AG08396 (cell line): ENCODE measurements at places on chromosomes 16 and 17.

- no peak for DNase-seq
Observed at GRCh38 chr16:4366016-4366415, 5.6 kb upstream of the VASN start.

DNA sequence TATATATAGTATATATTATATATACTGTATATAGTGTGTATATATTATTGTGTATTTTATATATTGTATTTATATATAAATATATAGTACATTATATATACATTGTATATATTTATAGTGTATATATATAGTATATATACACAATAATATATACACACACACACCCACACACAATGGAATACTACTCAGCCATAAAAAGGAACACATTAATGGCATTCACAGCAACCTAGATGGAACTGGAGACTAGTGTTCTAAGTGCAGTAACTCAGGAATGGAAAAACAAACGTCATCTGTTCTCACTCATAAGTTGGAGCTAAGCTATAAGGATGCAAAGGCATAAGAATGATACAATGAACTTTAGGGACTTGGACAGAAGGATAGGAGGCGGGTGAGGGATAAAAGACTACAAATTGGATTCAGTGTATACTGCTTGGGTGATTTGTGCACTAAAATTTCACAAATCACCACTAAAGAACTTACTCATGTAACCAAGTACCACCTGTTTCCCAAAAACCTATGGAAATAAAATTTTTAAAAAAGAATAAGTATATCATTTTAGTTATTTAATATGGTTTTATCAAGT, 201.9 kb upstream of the CDH11 start:
- DNase-seq, result no peak

- DNase-seq, result no peak
Observed at GRCh38 chr17:63760771-63761539, 12.4 kb downstream of the CCDC47 start.

GRCh38 chr17:29674281-29674680, 51.6 kb upstream of the CORO6 start:
- DNase-seq, result no peak

DNA sequence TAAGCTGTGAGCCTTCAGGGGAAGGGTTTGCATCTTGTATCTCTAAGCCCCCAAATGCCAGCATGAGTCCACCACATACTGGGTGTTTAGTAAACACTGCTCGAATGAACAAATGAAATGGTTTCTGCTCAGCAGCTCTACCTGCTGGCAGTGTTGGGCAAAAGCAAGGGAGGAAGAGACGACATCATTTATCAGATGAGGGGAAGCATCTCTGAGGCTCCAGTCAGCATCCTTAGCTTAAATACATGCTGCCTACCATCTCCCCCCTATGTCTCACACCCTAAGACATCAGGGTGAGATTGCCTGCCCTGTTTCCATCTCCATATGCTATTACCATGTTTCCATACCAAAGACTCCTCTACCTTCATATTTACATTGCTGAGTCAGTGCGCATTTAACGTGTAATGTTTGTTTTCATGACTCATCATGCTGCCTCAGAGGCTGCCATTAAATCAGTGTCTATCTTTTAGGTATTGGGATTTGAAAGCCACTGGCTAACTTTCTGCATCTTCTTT, 379.8 kb downstream of the UTP18 start:
- DNase-seq, result no peak

DNA sequence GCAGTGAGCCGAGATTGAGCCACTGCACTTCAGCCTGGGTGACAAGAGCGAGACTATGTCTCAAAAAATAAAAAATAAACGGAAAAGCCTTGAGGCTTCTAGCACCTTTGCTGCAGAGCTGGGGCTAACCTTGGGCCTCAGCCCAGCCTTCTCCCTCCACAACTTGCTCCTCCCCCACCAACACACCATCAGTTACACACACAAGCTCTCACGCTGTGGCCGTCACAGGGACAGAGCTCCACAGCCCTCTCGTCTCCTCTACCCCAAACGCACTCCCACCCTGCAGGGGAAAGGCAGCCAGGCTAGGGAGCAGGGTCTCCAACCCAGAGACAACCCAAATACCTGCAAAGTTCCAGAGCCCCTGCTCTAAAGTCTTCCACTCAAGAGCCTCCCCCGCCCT, 22.0 kb upstream of the MRPS23 start:
- DNase-seq, result no peak

- no peak for DNase-seq
Observed at GRCh38 chr17:64156670-64157069, 26.7 kb upstream of the ERN1 start.

DNA sequence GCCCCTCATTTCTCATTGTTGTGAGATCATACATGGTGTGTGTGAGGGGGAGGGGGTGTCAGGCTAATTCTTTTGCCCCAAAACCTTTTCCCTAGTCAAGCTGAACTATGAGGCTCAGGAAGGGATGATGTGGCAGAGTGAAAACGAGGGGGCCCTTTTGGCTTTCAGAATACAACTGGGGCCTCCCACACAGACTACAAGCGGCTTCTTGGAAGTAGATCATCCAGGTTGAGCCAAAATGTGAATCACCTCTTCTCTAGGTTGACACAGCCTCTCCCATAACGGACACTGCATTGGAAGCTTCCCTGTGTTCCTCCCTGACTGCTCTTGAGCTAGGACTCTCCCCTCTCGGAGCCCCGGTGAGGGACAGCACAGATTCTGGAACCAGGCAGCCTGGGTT, 2.3 kb upstream of the ALKBH5 start:
- no peak for DNase-seq

DNA sequence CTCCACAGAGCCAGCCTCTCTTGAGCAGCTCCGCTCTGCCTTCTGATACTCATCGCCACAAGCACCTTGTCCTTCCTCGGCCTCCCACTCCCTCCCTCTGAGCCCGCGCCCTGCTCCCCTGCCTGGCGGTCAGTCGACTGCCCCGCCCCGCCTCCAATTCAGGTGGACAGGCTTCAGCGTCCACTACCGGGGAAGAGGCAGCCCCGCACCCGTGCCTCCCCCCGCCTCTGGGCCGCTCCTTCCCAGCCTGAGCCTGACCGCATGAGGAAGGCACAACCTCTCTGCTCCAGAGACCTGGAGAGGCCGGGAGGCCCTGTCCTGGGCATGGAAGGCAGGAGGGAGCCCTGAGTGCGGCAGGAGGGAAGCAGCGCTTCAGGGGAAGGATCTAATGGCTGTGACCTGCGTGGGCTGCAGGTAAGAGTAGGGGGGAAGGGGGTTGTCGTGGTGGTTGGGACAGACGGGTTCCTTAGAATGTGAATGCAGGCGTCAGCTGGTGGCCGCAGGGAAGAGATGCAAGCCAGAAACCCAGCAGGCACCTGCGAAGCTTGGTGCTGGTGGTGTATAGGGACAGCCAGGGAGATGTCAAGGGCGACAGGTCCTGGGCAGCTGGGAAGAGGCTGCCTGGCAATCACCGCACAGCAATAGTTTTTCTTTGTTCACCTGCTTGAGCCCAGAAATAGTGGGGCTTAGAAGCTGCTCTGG, 3.0 kb upstream of the SLC6A4 start:
- no peak for DNase-seq

DNA sequence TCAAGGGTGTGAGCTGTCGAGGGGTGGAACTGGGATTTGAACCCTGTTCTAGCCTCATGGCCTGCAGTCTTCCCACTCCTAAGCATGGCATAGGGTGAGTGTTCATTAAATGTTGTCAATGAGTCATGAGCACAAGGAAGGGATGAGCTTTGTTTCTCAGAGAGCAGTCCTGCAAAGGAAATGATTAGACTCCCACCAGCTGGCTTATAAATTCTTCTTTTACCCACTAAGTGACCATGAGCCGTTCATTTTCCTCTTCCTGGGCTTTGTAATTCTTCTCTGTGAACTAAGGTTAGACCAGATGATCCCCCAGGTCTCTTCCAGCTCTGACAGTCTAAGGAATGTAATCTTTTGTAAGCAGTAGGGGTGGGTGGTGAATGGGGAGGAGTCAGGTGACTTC, 47.9 kb upstream of the HNF1B start:
- DNase-seq, result no peak
